ENCODE measurements at places on chromosomes 13 and 19.

GRCh38 chr13:96403241-96403640 lies 313.3 kb downstream of the HS6ST3 start:
- no peak for DNase-seq

- no peak for DNase-seq
Measured at GRCh38 chr13:110057052-110057451, 249.9 kb downstream of the COL4A1 start.

DNA sequence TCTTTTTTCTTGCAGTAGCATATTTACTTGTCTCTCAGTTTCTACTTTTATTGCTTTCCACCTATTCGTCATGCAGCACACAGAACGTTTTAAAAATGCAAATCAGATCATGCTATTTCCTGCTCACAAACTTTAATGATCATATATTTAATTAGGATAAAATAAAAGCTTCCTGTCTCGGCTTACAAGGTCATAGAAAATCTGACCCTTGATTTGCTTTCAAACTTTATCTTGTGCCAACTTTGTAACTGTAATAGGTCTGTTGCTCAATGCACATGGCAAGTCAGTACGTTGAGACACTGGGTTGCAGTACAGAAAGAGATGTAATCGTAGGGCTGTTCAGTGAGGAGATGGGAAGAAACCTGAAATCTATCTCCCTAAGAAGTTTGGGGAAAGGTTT lies 95.6 kb upstream of the CSNK1A1L start:
- no peak for DNase-seq

DNA sequence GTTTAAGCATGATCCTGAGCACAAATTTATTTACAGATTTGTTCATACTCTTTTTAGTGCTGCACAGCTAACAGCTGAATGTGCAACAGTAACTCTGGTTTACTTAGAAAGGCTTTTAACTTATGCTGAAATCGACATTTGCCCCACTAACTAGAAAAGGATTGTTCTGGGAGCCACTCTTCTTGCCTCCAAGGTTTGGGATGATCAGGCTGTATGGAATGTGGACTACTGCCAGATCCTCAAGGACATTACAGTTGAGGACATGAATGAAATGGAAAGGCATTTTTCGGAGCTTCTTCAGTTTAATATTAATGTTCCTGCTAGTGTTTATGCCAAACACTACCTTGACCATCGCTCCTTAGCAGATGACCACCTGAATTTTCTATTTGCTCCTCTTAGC lies 16.0 kb downstream of the ZNF100 start:
- no peak for DNase-seq

GRCh38 chr13:66492479-66492878 lies 737.7 kb downstream of the PCDH9 start:
- DNase-seq, result no peak

DNA sequence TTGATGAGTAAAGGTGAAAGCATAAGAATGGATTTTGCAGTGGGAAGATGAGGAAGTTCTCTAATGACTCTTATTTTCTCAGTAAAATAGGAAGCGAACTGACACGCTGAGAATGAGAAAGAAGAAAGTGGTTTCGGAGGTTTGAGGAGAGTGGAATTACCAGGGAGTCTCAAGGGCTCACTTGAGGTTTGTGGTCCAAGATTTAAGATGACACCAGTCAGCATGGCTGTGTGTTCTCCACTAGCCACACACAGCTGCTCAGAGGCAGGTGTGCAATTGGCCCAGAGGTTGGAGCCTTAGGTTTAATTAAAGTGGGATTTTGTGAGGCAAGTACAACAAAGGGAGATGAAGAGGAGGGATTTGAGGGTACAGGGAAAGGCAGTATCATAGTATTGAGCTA lies 99.6 kb upstream of the NBEA start:
- DNase-seq, result no peak

GRCh38 chr19:11982526-11982925 lies 17.7 kb downstream of the ZNF763 start:
- DNase-seq, result no peak

DNA sequence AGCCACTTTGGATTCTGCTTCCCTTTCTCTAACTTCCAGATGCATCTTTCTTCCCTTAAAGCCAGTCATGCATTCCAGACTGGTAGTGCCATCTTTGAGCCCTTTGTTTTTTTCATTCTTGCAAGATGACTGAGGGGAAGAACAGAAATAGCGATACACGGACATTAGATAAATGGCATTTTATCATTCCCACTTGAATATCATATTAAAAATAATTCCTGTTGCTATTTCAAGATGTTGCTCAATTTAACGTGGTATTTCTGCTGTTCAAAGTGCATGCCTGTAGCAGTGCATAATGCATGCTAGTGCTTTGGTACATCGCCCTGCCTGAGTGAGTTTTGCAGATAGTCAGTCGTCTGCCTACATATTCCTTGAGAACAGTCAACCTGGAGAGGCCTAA lies 140.6 kb upstream of the FRY start:
- DNase-seq, result no peak

- no peak for DNase-seq
Measured at GRCh38 chr13:34675626-34676025, 266.4 kb upstream of the NBEA start.

GRCh38 chr19:29596885-29597525 lies 9.1 kb upstream of the POP4 start:
- DNase-seq, result no peak

GRCh38 chr13:27621366-27622101 lies at the start of gene POLR1D:
Gene POLR1D, plus strand, starts transcription at chr13:27621892. Its CDS starts 92 bp downstream, at chr13:27621984.
- peak; percentile 84 for DNase-seq

All from stimulated activated CD4-positive, alpha-beta T cell treated with anti-CD3 and anti-CD28 coated beads, Interleukin-15, amount 100 ng/mL, for 24 hours (primary cell).